NCI-H2081 (cell line): ENCODE measurements at places on chromosomes 4 and X.

- DNase-seq, result no peak
Observed at GRCh38 chr4:8688041-8688907, 95.7 kb downstream of the CPZ start.

DNA sequence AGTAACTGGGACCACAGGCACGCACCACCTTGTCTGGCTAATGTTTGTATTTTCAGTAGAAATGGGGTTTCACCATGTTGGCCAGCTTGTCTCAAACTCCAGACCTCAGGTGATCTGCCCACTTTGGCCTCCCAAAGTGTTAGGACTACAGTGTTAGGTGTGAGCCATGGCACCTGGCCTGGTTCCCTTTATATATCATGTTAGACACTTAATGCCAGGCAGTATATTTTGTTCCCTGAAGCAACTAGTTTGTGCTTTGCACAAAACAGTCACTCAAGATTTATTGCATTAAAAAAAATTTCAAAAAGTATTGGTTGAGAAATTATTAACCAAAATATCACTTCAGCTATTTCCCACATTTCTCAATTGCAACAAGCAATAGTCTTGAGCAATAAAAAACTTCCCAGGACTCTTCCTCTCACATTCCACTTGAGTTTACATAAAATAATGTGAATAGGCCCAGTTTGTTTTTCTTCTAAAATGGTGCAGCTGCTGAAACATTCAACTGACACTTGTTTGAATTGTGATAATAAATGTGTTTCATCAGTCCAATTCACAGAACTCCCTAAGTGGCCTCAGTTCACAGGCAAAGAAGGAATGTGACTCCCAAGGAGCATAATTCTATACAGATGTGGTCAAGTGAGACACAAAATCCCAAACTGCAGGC is 22.7 kb downstream of the CXCL1 start:
- no peak for DNase-seq

- no peak for DNase-seq
Observed at GRCh38 chr4:88276952-88277710, 7.2 kb downstream of the PPM1K start.

DNA sequence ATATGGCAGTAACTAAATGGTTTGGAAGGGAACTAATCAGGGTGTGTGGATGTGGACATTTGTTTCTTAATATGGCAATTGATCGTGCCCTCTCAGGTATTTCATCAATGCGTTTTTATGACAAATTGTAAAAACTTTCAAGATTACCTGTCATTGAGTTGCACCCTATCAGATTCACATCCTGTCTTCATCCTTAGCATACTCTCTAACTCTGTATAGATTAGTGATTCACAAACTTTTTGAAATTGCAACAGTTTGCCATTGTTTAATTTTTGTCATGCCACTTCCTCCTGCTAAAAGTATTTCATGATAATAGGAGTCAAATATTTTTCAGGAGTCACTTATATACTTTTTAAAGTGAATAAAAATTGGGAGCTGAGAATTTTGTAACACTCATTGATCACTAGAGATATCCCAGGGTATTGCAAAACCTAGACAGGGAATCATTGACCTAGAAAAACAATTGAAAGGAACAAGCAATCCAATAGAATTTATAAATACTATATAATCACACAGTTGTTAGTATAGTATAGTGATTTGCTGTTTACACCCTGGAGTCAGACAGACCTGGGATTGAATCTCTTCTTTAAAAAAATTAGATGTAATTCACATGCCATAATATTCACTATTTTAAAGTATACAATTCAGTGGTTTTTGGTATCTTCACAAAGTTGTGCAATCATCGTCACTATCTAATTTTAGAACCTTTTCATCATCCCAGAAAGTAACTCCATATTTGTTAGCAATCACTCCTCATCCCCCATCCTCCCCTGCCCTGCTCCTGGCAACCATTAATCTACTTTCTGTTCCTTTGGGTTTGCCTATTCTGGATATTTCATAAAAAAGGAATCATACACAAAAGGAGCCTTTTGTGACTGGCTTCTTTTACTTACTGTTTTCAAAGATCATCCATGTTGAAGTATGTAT is 8.9 kb downstream of the MID2 start:
- DNase-seq, result no peak

GRCh38 chr4:139188648-139189416 is 11.8 kb upstream of the ELF2 start:
- no peak for DNase-seq

GRCh38 chrX:82230013-82230412 is 1028.1 kb downstream of the SH3BGRL start:
- no peak for DNase-seq

DNA sequence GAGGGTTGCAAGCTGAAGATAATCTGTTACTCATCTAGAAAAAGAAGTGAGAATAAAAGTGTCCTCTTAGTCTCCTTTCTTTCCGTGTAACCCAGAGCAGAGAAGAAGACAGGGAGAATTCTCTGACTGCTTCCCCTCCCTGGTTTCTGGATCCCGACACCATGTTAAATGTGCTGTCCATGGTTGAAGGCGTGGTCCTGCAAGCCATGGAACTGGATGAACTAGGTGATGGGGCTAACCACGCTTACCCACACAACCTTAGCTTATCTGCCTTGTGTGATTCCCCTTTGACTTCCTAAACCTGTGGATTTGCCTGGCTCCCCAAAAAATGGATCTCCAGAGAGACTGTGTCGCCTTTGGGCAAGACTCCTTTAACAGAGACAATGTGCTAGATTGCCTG is 907.6 kb downstream of the FSTL5 start:
- no peak for DNase-seq

- peak; percentile 11 for DNase-seq
Observed at GRCh38 chr4:76748649-76749048, 149.3 kb downstream of the SOWAHB start.

GRCh38 chr4:144336633-144337032 is 196.1 kb upstream of the GYPA start:
- no peak for DNase-seq

- DNase-seq, result no peak
Observed at GRCh38 chrX:113412106-113412505, 571.5 kb upstream of the AMOT start.

- DNase-seq, result peak; percentile 21
Observed at GRCh38 chr4:8112672-8113071, 45.9 kb downstream of the ABLIM2 start.

GRCh38 chr4:8538703-8539567 is 41.3 kb upstream of the GPR78 start:
- no peak for DNase-seq

DNA sequence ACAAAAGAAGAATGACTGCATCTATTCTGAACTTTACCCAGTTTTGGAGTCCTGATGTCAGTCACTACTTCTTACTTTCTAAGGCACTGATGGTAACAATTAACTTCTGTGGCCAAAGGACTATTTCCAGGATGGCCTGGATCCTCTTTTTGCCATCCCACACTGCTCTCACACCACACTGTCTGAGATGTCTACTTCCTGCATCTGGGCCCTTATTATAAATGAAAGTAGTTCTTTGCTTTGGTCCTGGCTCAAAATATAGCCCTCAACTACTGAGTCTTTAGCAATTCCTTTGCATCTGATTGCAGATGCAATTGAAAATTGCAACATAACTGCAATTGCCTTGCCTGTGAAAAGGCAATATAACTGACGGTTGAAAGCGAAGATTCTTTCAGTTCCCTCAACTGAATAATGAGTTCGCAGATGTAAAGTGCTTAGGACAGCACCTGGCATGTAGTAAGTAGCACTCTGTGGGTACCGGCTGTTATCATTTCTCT is 44.2 kb downstream of the COQ2 start:
- DNase-seq, result no peak

GRCh38 chr4:128163177-128164117 is 102.3 kb downstream of the LARP1B start:
- DNase-seq, result no peak

DNA sequence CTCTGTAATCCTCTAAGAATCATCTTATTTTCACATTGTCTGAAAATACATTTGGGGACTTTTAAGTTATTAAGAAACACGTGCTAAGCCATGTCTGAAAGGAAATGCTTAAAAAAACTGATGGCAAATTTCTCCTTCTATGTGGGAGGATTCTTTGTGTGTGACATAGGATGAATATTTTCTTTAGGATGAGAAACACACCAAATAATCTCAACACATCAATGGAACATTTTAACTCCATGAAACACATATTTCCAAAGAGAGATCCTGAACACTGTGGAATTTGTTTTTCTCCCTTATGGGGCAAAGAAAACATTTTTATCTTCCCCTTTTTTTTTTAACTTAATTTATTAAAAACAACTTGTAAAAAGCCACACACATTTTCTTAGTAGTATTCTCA is 153.8 kb upstream of the ANKRD50 start:
- no peak for DNase-seq

DNA sequence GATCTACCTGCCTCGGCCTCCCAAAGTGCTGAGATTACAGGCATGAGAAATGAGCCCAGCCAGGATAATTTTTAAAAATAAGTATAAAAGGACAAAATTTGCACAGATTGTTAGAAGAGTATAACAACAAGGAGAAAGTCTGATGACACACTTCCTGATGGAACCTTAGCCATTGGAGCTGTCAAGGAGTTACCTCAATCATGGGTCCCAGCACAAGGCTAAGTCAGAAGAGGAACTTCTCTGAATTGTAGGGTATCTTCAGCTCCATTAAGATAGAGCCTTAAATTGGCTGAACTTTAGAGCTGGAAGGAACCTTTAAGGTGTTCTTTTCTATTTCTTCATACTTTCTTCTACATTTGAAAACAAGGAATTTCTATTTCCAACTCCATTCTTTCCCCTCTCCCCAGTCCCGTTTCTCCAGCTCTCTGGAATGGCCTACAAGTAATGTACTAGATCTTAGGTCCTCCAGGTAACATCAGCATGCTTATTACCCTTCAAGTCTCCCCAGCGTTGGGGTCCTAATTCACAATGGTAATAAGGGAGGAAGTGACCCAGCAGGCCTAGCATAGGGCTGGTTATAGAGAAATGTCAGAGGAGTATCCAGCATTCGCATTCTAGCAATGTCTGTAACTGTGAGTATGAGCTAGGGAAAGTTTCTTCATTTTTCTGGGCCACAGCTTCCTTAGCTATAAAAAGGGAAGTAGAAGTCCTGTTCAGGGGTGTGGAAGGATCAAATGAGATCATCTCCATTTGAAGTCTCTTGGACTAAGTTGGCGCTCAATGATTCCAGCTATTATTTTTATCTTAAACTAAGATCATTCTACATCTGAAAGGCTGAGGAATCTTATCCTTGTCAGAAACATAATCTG is 18.5 kb upstream of the RBPJ start:
- DNase-seq, result no peak

- DNase-seq, result no peak
Observed at GRCh38 chr4:103923551-103923950, 203.8 kb upstream of the TACR3 start.

GRCh38 chr4:749698-750666 is 44.4 kb downstream of the PCGF3 start:
- no peak for DNase-seq

DNA sequence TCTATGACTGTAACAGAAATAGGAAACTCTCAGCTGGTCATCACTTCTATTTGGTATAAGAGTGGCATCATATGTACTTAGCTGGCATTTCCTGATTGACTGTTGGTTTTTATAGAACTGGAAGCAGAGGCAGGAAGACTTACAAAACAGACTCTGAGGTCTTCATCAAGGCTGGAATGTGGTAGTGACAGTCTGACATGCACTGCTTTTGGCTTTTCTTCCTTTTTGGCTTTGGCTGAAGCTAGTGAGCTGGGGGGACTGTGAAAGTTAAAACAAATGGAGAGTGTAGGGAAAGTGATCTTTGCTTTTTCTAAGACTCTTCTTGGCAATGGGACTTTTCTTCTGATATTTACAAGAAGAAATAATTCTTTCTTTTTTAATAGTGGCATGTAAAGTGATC is 121.1 kb upstream of the SLC4A4 start:
- no peak for DNase-seq

GRCh38 chr4:85126991-85127591 is 160.6 kb upstream of the WDFY3 start:
- DNase-seq, result no peak

DNA sequence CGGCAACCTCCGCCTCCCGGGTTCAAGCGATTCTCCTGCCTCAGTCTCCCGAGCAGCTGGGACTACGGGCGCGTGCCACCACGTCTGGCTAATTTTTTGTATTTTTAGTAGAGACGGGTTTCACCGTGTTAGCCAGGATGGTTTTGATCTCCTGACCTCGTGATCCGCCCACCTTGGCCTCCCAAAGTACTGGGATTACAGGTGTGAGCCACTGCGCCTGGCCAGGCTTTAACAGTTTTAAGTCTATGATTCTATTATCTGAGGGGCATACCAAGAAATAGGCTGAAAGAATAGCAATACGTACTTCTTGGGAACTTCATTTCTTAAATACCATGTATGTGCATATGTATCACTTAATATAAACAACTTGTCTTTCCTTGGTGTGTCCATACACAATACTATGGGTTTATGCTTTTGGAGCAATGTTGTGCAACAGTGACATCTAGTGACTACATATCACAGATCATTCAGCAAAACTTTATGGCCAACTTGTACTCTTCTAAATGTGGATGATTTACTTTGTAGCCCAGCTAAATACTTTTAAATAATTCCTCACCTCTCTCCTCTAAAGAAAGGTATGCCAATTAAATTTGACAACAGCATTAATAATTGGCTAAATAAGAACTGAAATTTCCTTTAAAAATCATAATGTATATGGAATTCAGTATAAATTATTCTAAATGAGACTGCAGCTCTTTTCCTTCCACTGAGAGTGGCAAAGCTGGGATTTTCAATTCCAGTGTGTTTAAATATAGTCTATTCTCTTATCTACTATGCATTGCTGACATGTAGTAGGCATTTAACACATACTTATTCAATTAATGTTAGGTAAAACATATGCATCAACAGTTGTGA is 10.4 kb downstream of the SLC9B1 start:
- DNase-seq, result peak; percentile 27

- no peak for DNase-seq
Observed at GRCh38 chr4:153809307-153809706, 20.4 kb upstream of the SFRP2 start.

GRCh38 chr4:2322841-2323240 is 60.9 kb upstream of the MXD4 start:
- DNase-seq, result no peak

GRCh38 chrX:1700757-1701156 is 85.9 kb downstream of the ASMT start:
- no peak for DNase-seq

- DNase-seq, result no peak
Observed at GRCh38 chr4:146545102-146545501, 23.4 kb upstream of the SLC10A7 start.

- DNase-seq, result no peak
Observed at GRCh38 chr4:128596853-128597252, 212.6 kb upstream of the JADE1 start.

DNA sequence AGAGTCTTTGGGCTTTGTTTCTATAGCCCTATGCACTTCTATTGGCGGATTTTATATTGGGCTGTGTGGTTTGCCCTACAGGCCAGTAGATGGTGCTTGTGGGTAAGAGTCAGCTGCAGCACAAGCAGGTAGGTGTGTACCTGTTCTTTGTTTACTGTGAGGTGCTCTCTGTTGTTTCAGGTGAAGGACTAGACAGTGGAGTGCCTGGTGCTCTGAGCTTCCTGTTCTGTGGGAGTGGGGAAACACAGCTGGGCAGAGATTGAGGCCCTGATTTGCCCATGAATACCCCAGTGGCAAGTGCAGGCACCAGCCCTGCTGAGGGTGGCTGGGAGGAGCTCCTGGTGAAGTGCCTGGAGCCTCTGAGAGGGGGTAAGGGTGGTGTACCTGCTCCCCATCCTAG is 26.3 kb upstream of the UCP1 start:
- peak; percentile 7 for DNase-seq

GRCh38 chr4:121551271-121551670 is 145.5 kb downstream of the ANXA5 start:
- DNase-seq, result no peak
